NCI-H2029 treated with DMSO at 0.1 percent for 48 hours (cell line): ENCODE measurements at places on chromosomes 2 and 18.

- peak; percentile 82 for DNase-seq
Measured at GRCh38 chr2:68980956-68981355, 6.5 kb downstream of the GKN1 start.

GRCh38 chr2:181380581-181380980 is 76.6 kb upstream of the ITGA4 start:
- no peak for DNase-seq

- no peak for DNase-seq
Measured at GRCh38 chr18:74501386-74501785, 5.2 kb downstream of the CNDP2 start.

- no peak for DNase-seq
Measured at GRCh38 chr2:16250886-16251285, 310.5 kb downstream of the MYCN start.

DNA sequence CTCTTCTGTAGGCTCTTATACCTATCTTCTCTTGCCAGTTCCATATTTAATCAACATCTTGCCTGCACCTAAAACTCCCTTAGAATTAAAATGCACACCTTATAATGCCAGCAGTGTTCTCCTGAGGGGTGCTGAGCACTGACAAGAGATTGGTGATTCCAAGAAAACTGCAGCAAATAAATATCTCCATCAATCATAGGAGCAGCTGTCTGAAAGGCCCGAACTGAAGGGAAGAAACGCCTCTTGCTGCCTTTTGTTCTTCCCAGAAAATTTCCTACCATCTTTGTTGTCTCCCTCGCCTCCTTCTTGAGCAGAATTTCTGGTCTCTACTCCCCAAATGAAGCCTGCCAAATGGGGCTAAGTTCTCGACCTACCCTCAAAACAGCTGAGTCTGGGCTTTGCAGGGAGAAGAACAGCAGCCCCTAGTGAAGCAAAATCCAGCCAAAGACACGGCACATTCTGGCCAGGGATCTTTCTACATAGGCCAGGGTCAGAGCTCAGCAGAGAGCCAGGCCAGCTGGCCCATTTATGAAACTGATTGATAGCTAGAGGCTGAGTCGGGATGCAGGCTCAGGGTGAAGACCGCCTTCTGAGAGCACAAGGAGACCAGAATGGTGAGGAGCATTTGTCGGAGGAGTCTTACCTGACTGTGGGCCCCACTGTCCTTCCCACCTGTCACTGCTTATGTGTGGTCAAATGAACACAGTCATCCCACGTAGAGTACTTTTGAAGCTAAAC is 20.4 kb upstream of the TMEM247 start:
- DNase-seq: no peak

DNA sequence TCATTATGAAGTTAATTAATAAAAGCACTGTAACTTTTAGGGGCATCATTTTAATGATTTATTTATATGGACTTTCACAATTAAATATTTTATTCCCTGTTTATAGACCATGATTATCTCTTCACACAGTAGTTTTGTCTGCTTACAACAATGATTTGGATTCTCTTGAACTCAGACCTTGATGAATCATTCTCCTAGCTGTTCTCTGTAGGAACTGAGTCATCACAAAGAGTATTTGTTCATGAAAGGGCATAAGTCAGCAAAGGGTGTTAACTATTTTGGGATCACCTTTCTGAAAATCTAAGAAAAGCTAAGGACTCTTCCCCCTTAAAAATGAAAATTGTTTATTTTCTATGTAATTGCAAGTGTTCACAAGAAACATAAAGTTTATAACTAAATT is 461.1 kb upstream of the UBE2E3 start:
- DNase-seq: no peak

- DNase-seq: no peak
Measured at GRCh38 chr2:45699032-45699658, 47.7 kb downstream of the PRKCE start.

GRCh38 chr18:11849841-11850634 is 1.2 kb upstream of the CHMP1B start:
- peak; percentile 10 for DNase-seq
